Amygdala (tissue), 56 donors: ENCODE measurements at places on chromosomes 13 and 19.

GRCh38 chr13:30135351-30135750 is 172.0 kb downstream of the KATNAL1 start:
- DNase-seq = no peak

DNA sequence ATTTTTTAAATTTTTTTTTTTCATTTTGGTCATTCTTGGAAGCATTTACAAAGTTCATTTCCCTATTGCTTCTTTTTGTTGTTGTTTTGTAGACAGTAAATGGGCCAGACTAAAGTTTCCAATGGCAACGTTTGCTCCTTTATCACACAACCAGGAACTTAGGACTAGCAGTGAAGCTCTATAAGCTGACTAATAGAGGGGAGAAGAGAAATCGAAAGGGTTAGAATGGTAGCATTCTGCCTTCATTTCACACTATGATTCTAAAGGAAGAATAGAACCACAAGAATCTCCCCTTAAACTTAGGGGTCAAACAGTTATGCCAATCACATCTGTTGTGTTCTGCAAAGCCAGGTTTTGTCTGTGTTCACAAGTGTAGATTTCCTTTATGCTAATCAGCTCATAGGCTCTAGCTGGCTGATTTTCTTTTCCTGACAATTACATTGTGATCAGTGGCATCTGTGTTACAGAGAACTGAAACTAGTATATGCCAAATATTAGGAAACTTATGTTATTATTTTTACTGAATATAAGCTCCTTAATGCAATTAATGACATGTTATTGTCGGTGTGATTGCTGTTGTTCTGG is 467.3 kb downstream of the DACH1 start:
- no peak for DNase-seq

DNA sequence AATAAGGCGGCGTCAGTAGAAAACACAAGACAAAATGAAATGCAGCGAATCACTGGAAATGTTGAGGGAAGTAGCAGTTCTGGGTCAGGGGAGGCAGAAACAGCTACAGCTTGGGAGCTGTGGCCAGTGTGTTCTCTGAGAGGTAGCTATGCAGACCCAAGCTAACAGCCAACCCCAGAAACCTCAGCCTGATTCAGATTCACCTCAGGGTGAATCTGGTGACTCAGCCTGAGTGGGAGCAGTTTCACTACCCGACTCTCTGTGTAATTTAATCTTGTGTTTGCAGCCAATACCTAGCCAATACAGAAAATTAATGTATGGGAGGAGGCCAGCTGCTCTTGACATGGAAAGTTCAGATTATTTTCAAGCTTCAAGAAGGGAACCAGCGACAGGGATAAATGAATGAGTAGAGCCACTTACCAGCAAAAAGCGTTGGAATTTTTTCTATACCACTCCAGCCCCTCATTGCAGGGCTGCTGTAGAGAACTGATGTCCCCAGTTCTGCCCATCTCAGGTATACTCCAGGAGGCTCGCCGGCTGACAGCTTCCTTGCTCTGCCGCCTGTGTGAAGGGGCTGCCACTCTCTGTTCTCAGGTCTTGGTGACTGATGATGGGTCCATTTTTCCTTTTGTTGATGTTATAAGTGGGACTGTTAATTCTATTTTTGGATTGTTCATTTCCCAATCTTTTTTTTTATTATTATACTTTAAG is 8.9 kb downstream of the IGFL3 start:
- DNase-seq = no peak

- DNase-seq = no peak
These were observed 83.4 kb downstream of the GNG7 start for GRCh38 chr19:2619076-2619475.

GRCh38 chr19:58556622-58557220 is 1.7 kb downstream of the UBE2M start:
- no peak for DNase-seq

DNA sequence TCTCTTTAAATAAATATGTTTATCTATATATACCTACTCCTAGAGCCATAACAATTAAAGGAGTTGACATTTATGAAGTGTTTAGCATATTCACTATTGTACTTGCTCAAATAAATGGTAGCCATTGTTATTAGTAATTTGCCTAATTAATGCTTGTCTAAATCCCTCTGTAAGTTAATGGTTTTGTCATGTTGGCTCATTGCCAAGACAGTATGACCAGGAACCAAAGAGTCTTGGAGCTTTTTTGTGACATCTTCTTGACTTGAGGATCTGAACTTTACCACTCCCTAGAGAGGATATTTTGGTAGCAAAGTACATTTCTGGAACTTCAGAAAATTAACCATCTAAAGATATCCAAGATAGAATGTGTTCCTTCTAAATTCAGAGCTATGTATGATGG is 15.5 kb downstream of the FRY start:
- DNase-seq = no peak

GRCh38 chr19:47247308-47247990 is 8.9 kb upstream of the CCDC9 start:
- DNase-seq = peak; percentile 52

- DNase-seq = no peak
These were observed at the start of gene WTIP for GRCh38 chr19:34480971-34481841. TSS of gene WTIP (plus strand) at chr19:34481758. CDS start at chr19:34481975, 217 bp downstream.

- no peak for DNase-seq
These were observed 14.0 kb upstream of the TOMM40 start for GRCh38 chr19:44876930-44877535.

DNA sequence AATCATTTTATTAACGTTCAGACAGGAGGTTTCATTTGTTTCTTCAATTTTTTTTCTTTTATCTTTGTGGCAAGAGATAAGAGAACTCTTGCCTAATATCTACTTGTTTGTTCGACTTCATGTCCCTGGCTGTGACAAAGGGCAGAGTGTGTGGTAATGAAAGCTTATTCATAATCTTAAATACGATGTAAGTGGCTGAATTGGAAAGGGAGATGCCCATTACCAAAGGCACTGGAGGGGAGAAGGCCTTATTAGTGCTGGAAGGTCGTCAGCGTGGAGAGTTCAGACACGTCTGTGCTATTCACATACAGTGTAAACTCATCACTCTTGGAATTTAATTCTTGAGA is 54.0 kb downstream of the RFC3 start:
- no peak for DNase-seq

- no peak for DNase-seq
These were observed 278.0 kb downstream of the KLF5 start for GRCh38 chr13:73336773-73337172.

DNA sequence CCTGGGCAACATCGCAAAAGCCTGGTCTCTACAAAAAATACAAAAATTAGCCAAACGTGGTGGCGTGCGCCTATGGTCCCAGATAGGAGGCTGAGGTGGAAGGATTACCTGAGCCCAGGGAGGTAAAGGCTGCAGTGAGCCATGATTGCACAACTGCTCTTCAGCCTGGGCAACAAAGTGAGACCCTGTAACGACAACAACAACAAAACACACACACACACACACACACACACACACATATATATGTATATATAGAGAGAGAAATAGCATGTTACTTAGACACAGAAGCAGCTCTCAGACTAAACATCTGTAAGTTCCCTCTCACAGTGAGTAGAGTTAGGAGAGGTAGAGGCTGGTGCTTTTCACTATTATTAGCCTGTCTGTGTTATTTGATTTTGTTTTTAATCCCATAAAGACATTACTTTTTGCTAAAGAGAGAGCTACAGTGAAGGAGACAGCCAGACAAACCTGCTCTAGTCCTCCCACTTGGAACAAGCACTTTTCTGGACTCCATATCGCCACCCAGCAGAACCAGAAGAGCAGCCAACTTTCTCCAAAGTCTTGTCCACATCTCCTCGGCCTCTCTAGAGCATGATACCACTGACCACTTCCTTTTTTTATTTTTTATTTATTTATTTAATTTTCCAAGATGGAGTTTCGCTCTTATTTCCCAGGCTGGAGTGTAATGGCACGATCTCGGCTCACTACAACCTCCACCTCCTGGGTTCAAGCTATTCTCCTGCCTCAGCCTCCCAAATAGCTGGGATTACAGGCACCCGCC is 2.8 kb upstream of the LIN7B start:
- DNase-seq = no peak

DNA sequence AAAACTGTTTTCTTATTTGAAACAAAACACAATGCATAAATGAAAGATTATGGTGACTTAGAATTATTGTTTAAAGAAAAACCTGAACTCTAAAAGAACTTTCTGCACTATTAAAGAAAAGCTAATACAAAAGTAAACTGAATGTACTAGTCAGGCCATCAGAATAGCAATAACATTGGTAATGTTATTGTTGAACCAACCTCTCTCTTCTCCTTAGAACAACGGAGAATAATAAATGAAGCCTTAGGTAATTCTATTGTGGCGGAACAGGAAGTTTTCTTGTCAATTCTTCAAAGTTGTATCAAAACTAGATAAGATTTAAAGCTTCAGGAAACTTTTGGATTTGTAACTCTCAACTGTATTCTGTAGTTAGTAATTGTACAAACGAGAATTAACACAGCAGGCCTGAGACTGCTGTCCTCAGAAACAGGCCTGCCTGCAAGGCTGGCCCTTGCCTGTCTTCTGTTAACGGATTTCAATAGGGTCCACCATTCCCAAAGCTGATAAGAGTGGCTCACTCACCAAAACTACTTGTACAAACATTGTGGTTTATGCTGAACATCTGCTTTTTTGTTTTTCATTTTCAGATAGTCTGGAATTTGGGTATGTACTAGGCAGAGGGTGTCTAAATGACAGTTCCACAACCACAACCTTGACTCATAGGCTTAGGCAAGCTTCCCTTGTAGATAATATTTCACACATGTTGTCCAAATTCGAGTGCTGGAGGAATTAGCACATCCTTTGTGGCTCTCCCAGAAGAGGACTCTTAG is 825.8 kb downstream of the GPC5 start:
- DNase-seq = no peak

DNA sequence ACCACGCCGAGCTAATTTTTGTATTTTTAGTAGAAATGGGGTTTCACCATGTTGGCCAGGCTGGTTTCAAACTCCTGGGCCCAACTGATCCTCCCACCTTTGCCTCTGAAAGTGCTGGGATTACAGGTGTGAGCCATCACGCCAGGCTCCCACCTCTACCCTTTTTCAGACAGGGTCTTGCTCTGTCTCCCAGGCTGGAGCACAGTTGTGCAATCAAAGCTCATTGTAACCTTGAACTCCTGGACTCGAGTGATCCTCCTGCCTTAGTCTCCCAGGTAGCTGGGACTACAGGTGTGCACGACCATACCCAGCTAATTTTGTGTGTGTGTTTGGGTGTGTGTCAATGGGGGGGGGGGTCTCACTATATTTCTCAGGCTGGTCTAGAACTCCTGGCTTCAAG is 1.7 kb downstream of the RASGRP4 start:
- DNase-seq = no peak

GRCh38 chr13:113665597-113666328 is 1.3 kb upstream of the GRK1 start:
- no peak for DNase-seq

GRCh38 chr19:2627319-2627829 is 75.1 kb downstream of the GNG7 start:
- peak; percentile 71 for DNase-seq

GRCh38 chr19:34713262-34713637 is 20.8 kb upstream of the ZNF181 start:
- no peak for DNase-seq

DNA sequence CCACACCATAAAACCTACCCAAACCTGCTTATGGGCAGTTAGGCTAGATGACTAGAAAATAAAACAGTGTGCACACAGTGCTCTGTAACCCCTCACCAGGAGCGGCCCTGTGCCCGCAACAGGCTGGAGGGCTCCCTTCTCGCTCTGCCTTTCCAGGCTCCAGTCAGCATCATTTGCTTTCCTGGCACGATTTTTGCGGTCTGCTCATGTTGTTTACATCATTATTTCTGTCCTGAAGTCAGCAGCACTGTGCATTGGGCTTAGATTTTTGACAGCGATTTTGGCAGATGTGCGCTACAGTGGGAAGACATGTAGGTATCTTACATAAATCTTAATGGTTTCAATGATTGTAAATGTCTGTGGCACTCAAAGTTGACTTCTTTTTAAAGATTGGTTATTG is 344.0 kb downstream of the MTUS2 start:
- no peak for DNase-seq

- DNase-seq = no peak
These were observed 49.9 kb upstream of the UBAC2 start for GRCh38 chr13:99150575-99151361.

- DNase-seq = no peak
These were observed 280.0 kb downstream of the SHISA2 start for GRCh38 chr13:25771641-25772478.

DNA sequence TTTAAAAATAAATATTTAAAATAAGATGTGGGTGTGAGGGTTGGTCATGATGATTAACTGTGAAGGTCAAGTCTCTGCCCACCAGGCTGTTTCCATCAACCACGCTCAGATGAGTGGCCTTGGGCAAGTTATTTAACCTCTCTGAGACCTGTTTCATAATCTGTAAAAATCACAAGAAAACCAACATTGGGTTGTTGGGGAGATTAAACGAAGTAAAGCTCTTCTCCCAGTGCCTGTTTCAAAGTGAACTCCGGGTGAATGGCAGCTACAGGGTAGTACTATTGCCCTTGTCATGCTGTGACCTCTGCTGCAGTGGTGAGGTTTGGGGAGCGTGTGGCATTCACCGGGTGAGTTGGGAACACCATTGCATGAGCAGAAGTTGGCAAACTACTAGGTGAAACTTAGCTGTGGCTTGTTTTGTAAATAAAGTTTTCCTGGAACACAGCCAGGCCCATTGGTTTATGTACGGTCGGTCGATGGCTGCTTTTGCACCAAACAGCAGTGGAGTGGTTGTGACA is 153.2 kb downstream of the USP12 start:
- DNase-seq = no peak

GRCh38 chr13:54705738-54706137 is 1677.1 kb downstream of the OLFM4 start:
- no peak for DNase-seq

DNA sequence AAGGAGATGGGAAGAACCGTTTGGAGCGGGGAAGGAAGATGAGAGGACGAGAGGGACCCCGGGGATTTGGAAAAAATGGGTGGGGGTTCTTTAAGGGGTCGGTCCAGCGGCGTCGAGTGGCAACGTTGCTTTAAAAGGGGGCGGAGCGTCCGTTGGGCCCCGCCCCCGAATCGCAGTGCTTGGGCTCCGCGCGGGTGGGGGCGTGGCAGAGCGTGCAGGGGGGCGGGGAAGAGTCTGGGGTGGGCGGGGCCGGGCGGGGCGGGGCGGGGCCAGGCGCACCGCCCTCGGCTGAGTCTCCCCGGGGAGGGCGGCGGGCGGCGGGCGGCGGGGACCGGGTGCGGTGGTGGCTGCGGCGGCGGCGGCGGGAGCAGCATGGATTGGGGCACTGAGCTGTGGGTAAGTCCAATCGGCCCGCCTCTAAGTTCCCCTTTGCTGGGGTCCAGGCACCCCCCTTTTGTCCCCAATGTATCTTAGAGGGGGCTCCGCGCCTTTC is at the start of gene TRIP10:
Gene TRIP10 (plus strand): TSS at position 291 of the 493 bp plus-strand sequence. CDS start 82 bp downstream, at position 373.
- peak; percentile 72 for DNase-seq

- DNase-seq = no peak
These were observed 53.0 kb upstream of the ATP12A start for GRCh38 chr13:24627090-24627714.

GRCh38 chr13:86946734-86947133 is 724.4 kb upstream of the SLITRK5 start:
- no peak for DNase-seq
